ENCODE measurements at places on chromosomes 12 and 14.

- no peak for DNase-seq
These were observed 69.3 kb downstream of the BCAT1 start for GRCh38 chr12:24879644-24880043.

GRCh38 chr12:66290716-66291200 is 11.5 kb upstream of the HELB start:
- no peak for DNase-seq

DNA sequence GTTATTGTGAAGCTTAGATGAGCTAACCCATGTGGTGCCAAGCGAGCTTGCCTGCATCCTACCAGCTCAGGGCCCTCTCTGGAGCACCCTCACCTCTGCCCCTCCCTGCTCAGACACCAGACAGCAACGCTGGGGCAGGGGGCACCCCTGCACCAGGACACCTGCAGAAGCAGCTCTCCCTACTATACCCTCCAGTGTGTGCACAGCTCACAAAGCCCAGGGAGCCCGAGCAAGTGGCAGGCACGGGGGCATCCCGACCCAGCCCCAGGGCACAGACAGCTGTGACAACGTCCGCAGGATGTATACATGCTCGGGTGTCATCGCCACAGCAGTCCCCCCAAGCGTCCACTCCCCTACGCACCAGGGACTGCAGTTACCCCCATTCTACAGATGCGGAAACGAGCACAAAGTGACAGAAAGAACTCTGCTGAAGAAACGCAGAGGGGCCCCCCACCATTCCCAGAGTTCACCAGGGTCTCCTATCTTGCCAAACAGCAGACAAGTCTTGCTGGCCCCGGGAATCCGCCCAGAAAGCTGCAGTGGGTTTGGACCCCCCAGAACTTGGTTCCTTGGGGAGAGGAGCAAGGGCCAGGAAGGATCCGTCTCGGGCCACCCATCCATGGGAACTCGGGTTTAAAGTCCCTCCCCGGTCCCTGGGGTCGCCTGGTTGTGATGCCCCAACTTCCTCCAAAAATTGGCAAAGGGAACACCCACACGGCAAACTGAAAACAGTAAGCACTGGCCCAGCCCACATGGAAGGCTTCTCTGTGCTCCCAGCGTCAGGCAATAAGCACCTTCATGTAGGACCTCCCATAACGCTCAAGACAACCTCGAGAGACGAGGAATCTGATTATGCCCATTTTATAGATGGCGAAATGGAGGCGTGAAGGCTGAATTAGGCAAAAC is 12.0 kb downstream of the NCOR2 start:
- no peak for DNase-seq

GRCh38 chr14:53735916-53736315 is 220.7 kb downstream of the BMP4 start:
- no peak for DNase-seq

DNA sequence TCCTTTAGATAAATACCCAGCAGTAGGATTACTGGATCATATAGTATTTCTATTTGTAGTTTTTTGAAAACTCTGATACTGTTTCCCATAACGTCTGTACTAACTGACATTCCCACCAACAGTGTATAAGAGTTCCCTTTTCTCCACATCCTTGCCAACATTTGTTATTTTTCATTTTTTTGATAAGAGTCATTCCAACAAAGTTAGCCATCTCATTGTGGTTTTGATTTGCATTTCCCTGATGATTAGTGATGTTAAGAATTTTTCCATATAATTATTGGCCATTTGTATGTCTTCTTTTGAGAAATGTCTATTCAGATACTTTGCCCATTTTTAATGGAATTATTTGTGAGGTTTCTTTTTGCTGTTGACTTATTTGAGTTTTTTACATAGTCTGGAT is 486.0 kb downstream of the FLRT2 start:
- DNase-seq = no peak

GRCh38 chr14:95998656-95999055 is 40.5 kb upstream of the C14orf132 start:
- DNase-seq = peak; percentile 26

DNA sequence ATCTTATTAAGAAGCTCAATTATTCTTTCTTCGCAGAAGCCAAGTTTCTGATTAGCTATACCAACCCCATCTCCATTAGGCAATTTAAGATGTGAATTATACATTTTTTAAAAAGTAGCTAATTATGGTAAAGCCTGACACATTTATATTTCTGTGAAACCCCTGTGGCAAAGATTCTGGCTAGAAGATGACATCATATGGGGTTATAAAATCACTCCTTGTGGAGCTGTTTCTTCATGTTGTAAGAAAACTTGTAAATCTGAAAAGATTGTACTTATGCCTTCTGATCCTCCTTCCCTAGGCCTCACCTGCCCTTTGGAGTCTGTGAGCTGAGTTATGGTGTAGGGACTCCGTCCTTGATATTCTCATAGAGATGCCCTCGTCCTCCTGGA is 78.1 kb downstream of the CHST11 start:
- no peak for DNase-seq

- DNase-seq = no peak
These were observed 28.9 kb downstream of the SLC15A4 start for GRCh38 chr12:128794661-128795529.

GRCh38 chr12:130704606-130705005 is 11.5 kb downstream of the RIMBP2 start:
- DNase-seq = no peak

DNA sequence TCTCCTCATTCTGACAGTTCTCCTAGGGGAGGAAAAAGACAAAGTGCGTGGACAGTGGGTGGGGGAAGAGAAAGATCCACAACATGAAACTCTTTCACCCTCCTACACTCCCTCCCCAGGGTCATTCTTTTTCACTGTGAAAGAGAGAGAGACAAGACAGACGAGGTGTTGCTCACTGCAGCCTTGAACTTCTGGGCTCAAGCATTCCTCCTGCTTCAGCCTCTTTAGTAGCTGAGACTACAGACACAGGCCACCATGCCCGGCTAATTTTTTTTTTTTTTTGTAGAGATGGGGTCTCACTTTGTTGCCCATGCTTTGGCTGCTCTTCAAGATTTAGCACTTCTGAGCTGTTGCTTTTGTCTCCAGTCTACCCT is 2.7 kb downstream of the GPX2 start:
- no peak for DNase-seq

DNA sequence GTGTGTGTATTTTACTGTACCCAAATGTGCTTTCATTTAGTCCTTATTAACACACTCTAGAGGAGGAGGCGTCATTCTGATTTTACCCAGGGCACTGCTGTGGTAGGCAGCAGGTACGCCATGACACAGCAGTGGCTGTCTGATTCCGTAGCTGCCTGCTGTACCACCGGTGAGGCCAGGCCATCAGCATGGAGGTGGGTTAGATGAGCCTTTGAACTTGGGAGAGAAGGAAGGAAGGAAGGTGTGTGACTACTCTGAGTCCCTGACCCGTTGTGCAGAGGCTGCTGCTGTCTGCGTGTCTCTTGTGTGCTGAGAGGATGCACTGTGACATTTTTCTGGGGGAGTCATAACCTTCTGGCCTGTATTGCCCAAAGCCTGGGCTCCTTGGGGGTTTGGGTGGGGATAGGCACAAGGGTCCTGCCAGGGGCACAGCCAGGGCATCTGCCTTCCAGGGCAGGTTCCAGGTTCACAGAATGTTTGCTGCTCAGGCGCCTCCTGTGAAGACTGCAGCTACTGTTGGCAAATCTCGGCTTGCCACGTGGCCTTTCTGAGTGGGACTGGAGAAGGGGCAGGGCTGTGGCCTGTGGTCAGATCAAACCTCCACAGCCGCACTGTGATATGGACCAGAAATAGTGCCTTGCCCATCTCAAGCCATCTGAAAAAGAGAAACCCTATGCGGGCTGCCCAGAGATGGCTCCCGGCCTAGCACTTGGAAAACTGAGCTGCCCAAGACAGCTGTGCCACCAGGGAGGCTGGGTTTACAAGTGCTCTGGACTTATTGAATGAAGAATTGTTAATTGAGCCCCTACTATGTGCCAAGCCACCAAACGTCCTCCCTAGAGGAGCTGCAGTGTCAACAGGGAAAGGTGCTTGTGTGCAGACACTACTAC is 47.1 kb downstream of the MLXIP start:
- no peak for DNase-seq

DNA sequence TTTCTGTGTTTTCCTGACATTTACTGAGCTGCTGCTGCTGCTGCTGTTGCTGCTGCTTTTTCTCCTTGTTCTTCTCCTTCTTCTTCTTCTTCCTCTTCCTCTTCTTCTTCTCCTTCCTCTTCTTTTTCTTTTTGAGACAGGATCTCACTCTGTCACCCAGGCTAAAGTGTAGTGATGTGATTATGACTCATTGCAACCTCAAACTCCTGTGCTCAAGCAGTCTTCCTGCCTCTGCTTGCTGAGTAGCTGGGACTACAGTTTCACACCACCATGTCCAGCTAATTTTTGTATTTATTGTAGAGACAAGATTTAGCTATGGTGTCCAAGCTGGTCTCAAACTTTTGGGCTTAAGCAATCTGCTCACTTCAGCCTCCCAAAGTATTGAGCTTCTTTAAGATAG is 95.8 kb downstream of the TMTC3 start:
- no peak for DNase-seq

GRCh38 chr12:57772429-57773322 is at the start of gene EEF1AKMT3:
Gene EEF1AKMT3 (plus strand): TSS chr12:57772614. CDS start chr12:57772725, 111 bp downstream.
- DNase-seq = peak; percentile 57

DNA sequence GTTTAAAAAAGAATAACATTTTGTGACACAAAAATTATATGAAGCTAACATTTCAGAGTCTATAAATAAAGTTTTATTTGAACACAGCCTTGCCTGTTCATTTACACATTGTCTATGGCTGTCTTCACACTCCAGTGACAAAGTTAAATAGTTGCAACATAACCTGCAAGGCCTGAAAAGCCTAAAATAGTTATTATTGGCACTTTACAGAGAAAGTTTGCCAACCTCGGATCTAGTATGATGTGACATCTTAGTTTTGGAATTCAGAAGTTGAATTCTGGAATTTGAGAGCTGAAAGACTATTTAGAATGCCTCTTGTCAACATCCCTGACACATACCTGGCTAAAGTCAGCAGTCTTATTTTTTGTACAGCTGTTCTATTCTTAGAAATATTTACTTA is 68.3 kb downstream of the DYRK2 start:
- DNase-seq = no peak

GRCh38 chr14:104299993-104300761 is 161.8 kb downstream of the KIF26A start:
- no peak for DNase-seq

DNA sequence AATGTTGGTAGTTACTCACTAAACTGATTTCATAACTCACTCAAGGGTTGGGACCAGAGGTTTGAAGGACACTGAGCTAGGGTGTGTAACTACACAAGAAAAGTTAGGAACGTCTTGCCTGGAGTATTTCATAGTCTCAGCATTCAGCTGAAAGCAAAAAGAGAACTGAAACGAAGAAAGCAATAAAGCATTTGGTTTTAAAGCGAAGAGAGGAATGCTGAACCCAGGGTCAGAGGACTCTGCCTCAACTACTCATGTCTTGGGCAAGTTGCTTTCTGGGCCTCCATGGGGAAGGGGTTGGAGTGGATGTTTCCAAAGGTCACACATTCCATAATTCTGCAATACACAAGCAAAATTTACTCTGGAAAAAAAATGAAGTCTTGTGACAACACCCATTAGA is 1.4 kb downstream of the GNS start:
- no peak for DNase-seq

GRCh38 chr12:53218551-53219291 is 11.7 kb upstream of the ITGB7 start:
- DNase-seq = no peak

- no peak for DNase-seq
These were observed 71.7 kb downstream of the NOVA1 start for GRCh38 chr14:26526137-26526536.

GRCh38 chr14:63562405-63562804 is 19.2 kb upstream of the PPP2R5E start:
- DNase-seq = no peak

GRCh38 chr12:15131431-15131830 is 89.8 kb downstream of the RERG start:
- DNase-seq = no peak

- no peak for DNase-seq
These were observed 647 bp downstream of the OR6C70 start for GRCh38 chr12:55469291-55469690.

- no peak for DNase-seq
These were observed 605.1 kb downstream of the VRK1 start for GRCh38 chr14:97402279-97402678.

GRCh38 chr14:23539248-23540140 is 12.1 kb downstream of the ZFHX2 start:
- DNase-seq = peak; percentile 53

GRCh38 chr12:752695-753610 is 574 bp downstream of the WNK1 start:
- DNase-seq = no peak

DNA sequence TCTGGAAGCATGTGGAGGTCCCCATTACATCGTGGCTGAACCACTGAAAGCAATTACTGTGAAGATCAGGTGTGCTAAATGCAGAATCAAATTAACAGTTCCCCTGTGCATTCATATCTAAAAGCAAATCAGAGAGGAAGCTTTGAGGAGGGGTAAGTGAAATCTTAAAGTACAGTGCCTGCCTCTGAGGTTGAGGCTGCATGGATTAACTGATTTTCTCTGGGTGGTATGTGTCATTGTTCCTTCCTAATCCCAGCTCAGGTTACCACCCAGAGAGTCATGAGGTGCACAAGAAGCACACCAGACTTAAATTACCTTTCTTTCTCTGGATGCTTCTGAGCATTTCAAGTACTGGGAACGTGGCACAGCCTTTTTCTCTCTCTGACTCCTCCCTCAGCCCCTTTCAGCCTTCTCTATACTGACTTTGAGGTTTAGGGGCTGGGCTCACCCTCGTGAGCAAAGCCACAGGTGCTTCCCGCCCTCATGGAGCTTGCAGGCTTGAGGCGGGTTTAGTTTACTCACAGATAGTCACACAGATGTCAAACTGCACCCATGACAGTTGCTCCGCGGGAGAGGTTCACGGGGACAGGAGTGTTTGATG is 237.6 kb upstream of the CRY1 start:
- DNase-seq = no peak

- no peak for DNase-seq
These were observed 1.9 kb downstream of the ABHD4 start for GRCh38 chr14:22600027-22600426.

DNA sequence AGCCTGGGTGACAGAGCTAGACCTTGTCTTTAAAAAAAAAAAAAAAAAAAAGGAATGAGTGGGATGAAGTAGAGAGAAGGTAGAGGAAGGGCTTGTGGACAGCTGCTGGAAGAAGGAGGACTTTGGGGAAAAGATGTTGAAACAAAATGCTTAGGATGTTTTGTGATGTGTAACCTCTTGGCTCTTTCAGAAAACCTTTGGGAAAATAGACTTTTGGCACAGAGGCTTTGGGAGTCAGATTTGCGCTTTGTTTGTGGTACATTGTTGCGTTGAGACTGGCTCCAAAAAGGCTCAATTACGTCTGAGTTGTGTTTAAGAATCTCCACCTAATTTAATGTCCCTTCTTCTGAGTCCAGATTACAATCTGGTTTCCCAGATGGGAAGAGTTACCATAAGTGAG is 32.9 kb upstream of the SPTLC2 start:
- no peak for DNase-seq

DNA sequence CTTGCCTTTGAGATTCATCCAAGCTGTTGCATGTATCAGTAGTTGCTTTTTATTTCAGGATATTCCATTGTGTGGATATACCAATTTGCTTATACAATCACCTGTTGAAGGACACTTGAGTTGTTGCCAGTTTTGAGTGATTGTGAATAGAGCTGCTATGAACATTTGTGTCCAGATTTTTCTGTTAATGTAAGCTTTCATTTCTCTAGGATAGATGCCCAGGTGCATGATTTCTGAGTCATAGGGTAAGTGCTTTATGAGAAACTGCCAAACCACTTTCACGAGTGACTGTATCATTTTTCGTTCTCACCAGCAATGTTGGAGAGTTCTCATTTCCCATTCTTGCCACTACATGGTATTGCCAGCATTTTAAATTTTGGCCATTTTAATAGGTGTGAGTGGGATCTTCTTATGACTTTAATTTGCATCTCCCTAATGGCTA is 434.6 kb upstream of the RGS6 start:
- peak; percentile 38 for DNase-seq
